ENCODE measurements at places on chromosomes 5 and 9.

GRCh38 chr5:154783774-154784460, 28.7 kb downstream of the LARP1 start:
- no peak for DNase-seq

GRCh38 chr5:143040622-143041021, 270.4 kb downstream of the ARHGAP26 start:
- DNase-seq = no peak

DNA sequence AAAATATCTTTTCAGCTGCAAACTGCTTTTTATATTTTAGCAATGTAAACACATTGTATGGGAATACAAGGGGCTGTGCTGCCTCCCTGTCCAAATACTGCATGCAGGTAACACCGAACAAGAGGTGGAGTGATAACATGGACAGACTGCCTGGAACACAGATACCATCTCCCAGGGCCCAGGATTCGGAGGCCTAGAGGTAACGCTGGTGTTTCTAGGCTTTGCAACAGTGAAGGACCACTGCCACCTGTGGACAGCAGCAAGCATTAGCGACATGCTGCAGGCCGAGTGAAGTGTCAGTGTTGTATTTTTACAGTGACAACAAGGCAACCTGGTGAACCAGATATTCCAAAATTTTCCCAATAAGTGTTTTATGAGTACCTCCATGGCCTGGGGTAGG, 379.1 kb downstream of the DMRT2 start:
- peak; percentile 65 for DNase-seq

GRCh38 chr5:95070453-95070852, 214.4 kb downstream of the MCTP1 start:
- no peak for DNase-seq

- DNase-seq = no peak
These were observed 58.5 kb downstream of the PSD2 start for GRCh38 chr5:139854029-139854605.

DNA sequence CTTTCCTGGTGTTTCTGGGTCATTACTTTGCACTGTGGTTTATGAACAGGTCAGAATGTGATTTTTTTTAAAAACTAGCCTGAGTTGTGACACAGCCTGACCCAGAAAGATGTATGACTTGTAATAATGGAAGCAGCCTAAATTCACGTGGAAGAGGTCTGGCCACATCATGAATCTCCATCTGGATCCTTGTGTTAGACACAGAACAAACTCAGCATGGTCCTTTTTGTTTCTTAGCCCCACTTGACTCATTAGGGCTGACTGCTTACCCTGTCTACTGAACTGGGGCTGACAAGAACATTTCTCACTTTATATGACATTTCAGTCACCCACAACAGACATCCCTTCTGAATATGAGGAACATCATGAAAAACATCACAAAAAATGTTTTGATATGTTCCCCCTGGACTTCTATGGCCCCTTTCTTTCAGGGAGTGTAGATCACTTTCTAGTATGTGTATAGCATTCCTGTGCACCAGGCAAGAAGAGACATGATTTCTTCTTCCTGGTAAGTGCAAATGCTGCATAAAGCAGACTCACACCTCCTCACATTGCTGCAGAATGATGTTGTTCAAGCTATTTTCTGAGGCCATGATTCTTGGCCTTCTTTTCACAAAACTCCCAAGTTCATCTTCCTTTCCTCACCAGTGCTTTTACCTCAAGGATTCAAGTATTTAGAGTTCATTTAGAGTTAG, 52.3 kb downstream of the ZNF622 start:
- peak; percentile 78 for DNase-seq

DNA sequence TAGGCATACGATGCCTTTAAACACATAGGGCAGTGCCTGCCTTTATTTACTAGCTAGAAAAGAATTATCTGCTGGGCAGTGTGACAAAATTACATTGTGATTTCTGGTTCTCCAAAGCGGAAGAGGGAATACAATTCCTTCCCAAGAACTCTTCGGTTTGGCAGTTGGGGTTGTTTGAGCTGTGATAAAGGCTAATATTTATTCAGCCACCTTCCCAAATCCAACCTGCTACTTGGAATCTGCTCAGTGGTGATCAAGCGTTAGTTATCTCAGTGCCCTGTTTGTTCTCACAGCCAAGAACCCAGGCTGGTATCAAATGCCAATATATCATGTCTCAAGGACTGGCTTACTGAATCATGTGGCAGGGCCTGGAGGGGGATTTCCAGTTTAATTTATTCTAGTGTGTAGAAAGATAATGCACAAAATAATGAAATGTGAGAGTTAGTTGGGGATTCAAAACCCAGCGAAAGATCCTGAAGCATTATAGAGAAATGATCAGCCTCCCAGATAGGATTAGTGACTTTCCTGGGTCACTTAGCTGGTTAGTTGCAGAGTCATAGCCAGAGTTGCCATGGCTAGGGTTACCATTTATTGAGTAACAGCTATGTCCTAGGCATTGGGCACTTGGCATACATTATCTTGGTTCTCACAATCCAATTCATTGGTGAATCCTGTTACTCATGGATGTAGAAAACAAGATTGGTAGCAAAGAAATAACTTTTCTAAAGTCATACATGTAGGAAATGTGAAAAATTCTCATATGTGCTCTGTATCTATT, 457.0 kb upstream of the KLF4 start:
- no peak for DNase-seq

GRCh38 chr5:177980743-177981151, 15.3 kb downstream of the PROP1 start:
- peak; percentile 13 for DNase-seq

GRCh38 chr5:26945901-26946300, 92.5 kb downstream of the CDH9 start:
- DNase-seq = peak; percentile 63
